ENCODE measurements at places on chromosomes 6 and 20. TPM values are rescaled to one million over a fixed set of nuclear protein-coding genes. Genes with fewer than 3 reads are reported as not detected.

The PTCHD4 gene
- total RNA-seq, result 9.0 TPM

The TMEM74B gene
- total RNA-seq, result 0.29 TPM

The ITCH gene
- 32.5 TPM for total RNA-seq

The TBC1D32 gene
- total RNA-seq, result 1.9 TPM

The EEF1E1 gene
- total RNA-seq, result 100 TPM

The ZNF343 gene
- 12.8 TPM for total RNA-seq

The EYA4 gene
- total RNA-seq, result 23.7 TPM

The PRL gene
- not detected for total RNA-seq

The DST gene
- total RNA-seq, result 114 TPM

The RAET1E gene
- total RNA-seq, result 11.3 TPM

The RSPH9 gene
- not detected for total RNA-seq

Measured in HT1080 (cell line).